Dermis blood vessel endothelial cell (primary cell): ENCODE measurements at places on chromosomes 6 and 20.

DNA sequence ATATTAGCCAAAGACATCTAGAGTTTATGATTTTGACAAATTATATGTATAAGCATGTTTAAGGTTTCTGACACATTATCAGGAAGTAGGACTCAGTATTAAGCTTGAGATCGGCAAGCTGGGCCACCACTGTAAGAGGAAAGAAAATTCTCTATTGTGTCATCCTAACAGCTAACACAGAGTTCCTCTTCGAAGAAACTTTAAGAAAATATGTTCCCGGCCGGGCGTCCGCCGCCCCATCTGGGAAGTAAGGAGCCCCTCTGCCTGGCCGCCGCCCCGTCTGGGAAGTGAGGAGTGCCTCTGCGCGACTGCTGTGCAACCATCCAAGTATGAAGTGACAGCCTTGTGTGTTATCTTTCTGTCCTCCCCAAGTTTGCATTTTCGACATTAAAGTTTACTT is 23.0 kb downstream of the USP49 start:
- DNase-seq, result no peak

GRCh38 chr6:52992980-52993920 is 1.8 kb downstream of the GSTA4 start:
- peak; percentile 5 for DNase-seq

DNA sequence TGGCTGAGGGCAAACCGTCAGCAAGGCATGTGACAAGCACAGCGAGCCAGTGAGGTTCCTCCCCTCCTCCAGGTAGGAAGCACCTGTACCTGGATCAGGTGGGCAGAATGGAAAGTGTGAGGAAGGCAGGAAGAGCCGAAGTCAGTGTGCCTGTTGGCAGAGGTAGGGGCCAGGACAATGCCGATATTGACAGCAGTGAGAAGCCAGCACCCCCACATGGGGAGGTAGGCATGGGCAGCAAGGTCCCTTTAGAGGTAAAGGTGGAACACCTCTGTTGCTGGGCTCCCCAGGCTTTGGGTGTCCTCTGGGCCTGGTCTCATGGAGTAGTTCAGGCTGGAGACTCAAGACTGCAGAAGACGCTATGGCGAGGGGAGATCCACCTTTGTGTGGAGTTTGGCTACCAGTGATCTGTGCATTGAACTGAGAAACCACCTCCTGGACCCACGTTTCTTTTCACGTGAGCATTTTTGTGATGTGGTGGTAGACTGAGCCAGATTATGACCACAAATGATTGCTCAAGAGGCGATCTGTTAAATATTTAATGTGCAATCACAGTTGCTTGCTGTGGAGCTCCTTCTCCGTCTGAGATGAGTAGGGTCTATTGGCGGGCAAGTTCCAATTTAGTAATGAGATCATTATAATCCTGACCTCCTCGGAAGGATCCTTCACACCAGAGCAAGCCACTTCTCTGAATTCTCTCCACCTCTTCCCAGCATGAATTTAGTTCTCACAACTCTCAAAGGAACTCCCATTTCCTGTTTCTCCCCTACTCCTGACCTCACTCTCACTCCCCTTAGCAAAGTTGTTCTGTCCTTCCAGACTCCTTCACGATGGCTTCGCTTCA is 174.8 kb downstream of the CDH26 start:
- DNase-seq, result no peak

- no peak for DNase-seq
These were observed 84.3 kb upstream of the ESR1 start for GRCh38 chr6:151723152-151723551.

DNA sequence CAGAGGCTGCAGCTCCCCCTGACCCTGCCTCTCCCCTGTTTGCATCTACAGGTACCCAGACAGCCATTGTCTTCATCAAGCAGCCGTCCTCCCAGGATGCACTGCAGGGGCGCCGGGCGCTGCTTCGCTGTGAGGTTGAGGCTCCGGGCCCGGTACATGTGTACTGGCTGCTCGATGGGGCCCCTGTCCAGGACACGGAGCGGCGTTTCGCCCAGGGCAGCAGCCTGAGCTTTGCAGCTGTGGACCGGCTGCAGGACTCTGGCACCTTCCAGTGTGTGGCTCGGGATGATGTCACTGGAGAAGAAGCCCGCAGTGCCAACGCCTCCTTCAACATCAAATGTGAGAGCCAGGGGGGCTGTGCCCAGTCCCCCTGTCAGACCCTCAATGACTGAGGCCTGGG is 42.1 kb upstream of the SRF start:
- DNase-seq, result no peak

GRCh38 chr6:77124604-77125003 is 338.7 kb downstream of the HTR1B start:
- no peak for DNase-seq

DNA sequence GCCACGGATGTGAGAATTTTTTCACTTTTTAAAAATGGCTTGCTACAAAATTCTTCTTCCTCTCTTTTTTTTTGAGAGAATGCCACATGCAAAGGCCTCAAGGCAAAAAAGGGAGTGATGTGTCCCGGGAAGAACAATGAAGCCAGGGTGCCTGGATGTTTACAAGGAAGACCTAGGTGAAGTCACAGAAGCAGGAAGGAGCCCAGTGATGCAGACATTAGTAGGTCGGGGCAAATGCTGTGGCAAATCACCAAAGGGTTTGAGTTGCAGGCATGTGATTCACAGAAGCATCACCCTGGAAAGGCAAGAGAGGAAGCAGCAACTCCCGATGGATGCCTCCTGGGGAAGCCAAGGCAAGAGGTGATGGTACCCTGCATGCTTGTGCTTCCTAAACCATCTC is 46.8 kb downstream of the FARS2 start:
- DNase-seq, result peak; percentile 10

DNA sequence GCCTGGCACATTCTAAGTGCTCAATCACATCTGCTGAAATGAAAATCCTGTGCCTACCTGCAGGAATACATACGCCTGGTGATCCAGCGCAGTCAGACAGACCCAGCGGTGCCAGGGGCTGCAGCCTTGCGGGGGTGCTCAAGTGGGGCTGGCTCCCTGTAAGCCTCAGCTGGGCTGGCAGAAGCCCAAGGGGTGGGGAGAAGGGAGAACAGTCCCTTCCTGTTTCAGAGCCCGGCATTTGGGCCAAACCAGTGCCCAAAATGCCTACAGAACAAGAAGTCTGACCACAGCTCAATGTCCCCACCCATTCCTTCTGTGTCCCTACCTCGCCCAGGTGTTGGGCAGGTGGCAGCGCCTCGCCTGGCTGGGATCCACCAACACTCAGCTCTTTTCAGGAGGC is 22.6 kb downstream of the KCNK15 start:
- DNase-seq, result no peak

- DNase-seq, result no peak
These were observed 174.6 kb downstream of the GJA10 start for GRCh38 chr6:90068703-90069523.

GRCh38 chr6:28606424-28607391 is 81.0 kb downstream of the GPX5 start:
- DNase-seq, result peak; percentile 56

GRCh38 chr6:89032599-89032998 is 48.0 kb upstream of the PNRC1 start:
- peak; percentile 5 for DNase-seq

- DNase-seq, result no peak
These were observed 47.2 kb upstream of the STMND1 start for GRCh38 chr6:17054647-17055046.

DNA sequence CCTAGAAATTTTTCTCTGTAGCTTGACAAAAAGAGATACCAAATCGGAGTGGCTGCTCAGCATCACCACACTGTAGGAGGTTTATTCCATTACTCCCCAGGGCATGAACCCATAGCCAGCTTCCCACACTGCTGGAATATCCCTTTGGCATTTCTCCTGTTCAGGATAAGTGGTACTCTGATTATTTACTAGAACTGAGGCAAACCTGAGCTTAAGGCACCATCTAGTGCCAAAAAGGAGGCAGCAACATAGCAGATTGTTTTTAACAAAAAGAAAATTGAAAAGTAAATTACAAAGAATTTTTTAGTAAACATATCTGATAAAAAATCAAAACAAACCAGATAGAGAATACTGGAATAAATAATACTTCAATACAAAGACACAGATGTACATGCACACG is 181.7 kb downstream of the WDR27 start:
- DNase-seq, result no peak

DNA sequence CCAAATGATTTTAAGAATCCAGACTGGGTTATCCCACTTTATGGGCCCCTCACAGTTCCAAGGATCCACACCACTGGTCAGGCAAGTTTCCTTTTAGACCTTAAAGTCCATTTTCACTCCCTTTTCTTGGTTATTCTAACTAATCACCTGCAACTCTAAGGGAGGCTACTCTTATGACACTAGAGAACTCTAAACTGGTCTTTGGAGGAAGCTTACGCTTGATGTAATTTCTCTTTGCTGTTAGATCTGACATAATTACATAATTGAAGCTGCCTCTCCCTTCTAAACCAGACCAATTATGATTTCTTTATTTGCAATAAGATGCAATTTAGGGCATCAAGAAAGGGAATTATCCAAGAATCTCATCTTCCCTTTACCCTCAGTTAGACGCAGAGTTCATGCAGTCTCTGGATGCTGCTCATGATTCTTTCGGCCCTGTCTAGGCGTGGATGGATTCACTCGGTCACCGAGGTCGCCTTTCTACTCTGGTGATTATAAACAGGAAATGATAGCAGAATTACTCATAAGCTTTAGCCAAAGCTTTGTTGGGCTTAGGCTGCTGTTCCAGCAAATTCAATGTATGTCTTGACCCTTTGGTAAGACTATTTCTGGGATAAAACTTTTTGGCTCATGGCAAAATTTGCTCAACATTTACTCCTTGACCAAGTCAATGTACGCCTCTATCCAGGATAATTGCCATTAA is 166.4 kb upstream of the PRND start:
- peak; percentile 87 for DNase-seq

GRCh38 chr20:44056010-44056698 is 130.8 kb downstream of the JPH2 start:
- peak; percentile 59 for DNase-seq

DNA sequence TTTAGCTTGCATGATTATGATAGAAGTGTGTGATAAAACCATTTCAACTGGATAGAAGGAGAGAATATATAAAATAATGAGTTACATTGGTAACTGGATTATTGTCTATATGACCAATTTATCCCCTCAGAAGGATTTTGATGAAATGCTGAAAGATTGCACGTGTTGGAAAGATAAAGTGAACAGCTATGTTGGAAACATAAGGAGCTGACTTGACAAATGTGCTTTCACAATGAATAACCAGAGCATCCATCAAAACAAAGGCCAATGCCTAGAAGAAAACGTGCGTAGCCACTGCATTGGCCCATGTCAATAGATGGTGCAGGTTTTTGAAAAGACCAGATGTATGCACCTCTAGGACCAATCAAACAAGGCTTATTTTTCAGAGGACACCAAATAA is 168.8 kb downstream of the TMEM200A start:
- DNase-seq, result no peak

DNA sequence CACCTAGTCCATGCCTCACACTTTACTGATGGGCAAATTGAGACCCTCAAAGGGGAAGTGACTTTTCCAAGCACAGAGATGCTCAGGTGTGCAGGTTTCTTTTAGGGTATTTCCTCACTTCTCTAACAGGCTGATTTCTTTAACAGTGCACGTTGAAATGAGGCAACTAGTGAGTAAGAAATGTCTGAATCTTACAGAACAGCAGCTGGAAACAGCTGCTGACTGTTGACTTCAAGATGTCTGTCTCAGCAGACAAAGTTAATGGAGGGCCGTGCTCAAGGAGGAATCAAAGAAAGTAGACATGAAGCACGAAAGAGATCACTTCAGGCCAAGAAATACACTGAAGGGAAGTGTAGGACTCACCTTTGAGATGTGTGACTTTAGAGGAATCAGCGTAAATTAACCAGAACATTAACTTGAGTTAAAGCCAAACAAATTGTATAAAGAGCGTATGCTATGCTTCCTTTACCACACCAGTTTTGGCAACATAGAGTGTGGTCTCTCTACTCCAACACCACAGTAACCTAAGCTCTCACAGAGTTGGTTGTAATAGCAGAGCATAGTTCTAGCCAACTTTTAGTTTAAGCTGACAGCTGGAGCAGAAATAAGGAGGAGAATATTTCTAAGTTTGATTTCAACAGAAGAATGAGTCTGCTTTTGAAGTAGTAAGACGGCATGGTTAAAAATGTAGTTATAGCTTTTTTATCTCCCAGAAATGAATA is 60.9 kb downstream of the SAMD3 start:
- no peak for DNase-seq

DNA sequence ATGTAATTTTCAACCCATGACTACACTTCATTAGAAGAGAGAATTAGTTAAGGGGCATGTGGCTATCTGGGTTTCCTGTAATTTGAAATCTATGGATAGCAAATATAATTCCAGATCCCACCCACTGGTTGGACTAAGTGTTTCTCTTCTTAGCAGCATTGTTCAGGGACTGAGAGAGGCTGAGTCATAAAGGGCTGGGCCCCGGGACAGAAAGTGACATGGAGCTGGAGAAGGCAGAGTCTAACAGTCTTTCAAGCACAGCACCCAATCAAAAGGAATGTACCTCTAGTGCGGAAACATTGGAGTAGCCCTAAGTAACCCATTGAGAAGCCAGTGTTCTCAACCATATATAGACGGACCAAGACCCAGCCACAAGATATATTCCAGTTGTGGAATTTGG is 363.9 kb downstream of the DHX35 start:
- no peak for DNase-seq

GRCh38 chr20:18031888-18032509 is 25.7 kb downstream of the OVOL2 start:
- DNase-seq, result no peak

- DNase-seq, result no peak
These were observed 41.9 kb upstream of the PRSS16 start for GRCh38 chr6:27205375-27206278.

DNA sequence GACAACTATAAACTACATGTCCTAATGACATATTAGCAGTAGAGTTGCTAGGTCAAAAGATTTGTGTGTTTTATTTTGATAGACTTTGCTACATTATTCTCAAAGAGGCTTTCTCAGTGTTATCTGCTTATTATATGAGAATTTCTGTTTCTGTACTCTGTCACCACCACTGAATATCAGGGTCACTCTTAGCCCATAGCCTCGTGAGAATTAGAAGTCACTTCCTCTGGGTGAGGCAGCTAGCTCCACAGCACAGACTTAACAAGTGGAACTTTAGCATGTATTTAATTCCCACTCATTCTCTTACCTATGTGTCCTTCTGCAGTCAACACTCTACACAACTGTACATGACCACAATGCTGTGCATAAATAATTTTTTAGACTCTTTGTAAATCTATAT is 6.7 kb downstream of the PHACTR2 start:
- DNase-seq, result no peak

- no peak for DNase-seq
These were observed 177.4 kb upstream of the THEMIS start for GRCh38 chr6:128078276-128078675.

GRCh38 chr6:25244865-25245264 is 34.3 kb upstream of the CARMIL1 start:
- DNase-seq, result no peak

GRCh38 chr6:3316818-3317217 is 58.1 kb downstream of the PSMG4 start:
- DNase-seq, result no peak

- peak; percentile 46 for DNase-seq
These were observed 1.3 kb upstream of the ASXL1 start for GRCh38 chr20:32356622-32357374.

GRCh38 chr6:92589996-92590395 is 829.4 kb downstream of the EPHA7 start:
- DNase-seq, result no peak

- DNase-seq, result peak; percentile 38
These were observed 1282.3 kb upstream of the GJE1 start for GRCh38 chr6:140850438-140850837.
